Stimulated activated naive CD4-positive, alpha-beta T cell treated with Interleukin-2 at 50 U/mL for 16 hours (primary cell): ENCODE measurements at places on chromosomes 2 and 18.

GRCh38 chr2:191218292-191218898, 26.8 kb upstream of the MYO1B start:
- no peak for DNase-seq

DNA sequence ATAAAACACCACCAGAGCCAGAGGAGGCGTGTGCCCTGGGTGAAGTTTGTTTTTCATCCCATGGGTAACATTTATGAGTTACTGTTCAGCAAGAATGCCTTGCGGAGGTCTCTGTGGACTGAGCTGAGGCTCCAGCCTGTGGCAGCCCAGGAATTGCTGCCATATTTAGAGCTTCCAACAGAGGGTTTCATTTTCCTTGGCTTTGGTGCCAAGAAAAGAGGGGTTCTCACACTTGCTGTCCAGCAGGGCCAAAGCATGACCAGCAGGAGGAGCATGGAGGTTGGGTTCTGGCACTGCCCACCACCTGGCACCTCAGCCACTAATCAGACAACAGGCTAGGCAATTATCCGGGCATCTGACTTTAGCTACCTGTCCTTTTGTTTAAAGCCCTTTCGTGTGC, 36.7 kb downstream of the EPAS1 start:
- no peak for DNase-seq

- DNase-seq, result no peak
These were observed 24.6 kb upstream of the INO80C start for GRCh38 chr18:35522130-35522959.

- DNase-seq, result no peak
These were observed 205.8 kb downstream of the LDLRAD4 start for GRCh38 chr18:13424363-13424762.

GRCh38 chr18:60981682-60982328, 351.4 kb upstream of the CDH20 start:
- DNase-seq, result no peak

DNA sequence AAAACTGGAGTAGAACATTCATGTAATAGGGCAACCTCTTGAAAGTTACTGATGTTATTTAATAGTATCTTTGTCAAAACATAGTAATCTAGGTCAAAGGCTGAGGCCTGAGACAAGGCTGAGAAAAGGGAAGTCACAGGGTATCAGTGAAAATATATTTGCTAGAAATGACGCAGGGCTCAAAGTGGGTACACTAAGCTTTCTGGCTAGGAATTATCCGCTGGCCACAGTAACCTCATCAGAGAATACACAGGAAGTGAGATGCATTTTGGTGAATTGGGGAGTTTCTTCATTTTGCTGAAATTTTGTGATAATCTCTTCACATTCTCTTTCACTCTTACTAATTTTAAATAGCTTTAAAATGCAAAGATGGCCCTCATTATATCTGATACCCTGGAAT, 206.8 kb downstream of the OTX1 start:
- no peak for DNase-seq

DNA sequence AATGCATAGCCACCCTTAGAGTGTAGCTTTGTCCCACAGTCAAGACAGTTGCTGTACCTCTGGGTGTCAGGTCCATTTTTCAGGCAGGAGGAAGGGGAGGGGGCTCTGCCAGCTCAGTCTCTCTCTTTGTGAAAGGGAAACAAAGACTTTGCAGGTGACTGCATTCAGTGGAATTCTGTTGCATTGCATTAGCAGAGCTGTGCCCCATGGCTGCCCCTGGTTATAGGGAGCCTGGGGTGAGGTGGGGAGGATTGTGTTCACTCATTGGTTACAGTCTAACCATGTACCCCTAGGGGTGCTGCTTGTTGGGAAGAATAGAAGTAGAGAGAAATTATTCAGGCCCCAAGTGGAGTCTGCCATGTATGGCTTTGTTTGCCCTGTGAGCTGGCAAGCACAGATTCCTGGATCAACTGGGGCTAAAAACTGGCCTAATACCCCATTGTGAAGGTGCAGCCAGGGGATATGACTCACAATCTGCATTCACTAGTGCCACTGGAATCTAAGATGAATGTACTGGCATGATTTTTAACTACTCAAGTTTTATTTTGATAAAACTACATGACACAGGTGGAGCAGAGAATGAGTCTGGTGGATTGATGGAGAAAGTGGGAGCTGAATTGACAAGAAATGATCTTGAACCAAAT, 118.4 kb downstream of the SH3BP4 start:
- DNase-seq, result no peak

DNA sequence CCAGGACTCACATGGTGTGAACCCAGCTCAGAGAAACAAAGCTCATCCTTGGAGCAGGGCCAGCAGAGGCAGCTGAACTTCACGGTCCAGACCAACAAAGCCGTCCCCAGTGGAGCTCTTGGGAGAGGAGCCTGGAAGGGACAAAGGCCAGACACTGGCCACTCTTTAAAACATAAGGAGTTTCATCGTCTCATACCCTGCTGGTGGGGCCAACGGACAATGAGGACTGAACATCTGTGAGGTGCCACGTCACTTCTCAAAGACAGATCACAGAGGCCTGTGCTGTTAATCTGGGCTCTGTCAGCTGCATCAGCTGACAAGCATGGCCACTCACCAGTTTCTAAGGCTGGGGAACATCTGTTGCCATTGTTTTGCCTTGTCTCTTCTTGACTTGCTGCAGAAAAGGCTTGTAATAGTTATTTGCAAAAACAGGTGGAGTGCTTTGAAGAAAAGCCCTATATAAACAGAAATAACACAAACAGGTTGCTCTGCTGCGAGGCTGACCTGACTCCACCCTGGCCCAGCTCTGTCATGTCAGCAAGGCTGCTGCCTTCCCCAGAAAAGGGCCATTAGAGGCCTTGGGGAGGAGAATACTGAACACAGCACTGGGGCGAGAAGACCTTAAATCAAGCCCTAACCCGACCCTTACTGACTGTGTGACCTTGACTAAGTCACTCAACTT, 68.1 kb upstream of the DAPL1 start:
- DNase-seq, result no peak

- DNase-seq, result no peak
These were observed 157.8 kb downstream of the BABAM2 start for GRCh38 chr2:28048341-28048740.

DNA sequence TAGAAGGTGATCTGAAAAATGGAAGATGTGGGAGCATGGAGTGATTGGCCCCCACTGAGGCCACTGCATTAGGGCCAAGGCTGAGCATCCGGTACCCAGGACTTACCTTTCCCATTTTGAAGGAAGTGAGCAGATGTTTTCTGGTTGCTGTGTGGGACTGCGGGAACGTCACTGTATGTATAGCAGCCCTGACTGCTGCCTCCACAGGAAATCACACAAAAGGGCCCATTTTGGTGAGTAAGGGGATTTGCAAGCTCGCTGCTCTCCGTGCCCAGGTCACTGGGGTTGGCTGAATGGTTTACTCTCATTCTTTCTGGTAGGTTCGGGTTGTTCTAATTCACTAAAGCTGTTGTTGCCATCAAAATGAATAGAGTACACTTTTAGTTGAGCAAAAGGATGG, at the start of gene CRYGB:
Gene CRYGB, minus strand, starts transcription at position 153 of the 400 bp plus-strand sequence. Its CDS starts 38 bp downstream, at position 115.
- DNase-seq, result no peak

- DNase-seq, result no peak
These were observed 182.7 kb upstream of the SALL3 start for GRCh38 chr18:78796693-78797455.

DNA sequence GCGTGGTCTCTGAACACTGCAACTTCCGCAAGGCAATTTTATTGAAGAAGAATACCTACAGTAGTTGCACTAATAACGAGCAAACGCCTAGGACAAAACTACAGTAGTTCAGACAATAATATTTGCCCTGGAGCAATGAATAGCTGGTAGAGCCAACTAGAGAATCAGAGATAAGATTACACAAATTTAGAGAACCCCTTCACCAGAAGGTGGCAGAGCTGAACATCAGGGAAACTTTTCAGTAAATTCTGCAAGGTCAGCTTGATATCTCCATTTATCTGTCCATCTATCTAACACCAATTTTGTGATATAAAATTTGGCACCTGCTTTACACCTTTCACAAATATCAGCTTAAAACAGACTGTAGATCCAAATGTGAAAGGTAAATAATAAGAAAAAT, 43.8 kb downstream of the CDH19 start:
- no peak for DNase-seq

DNA sequence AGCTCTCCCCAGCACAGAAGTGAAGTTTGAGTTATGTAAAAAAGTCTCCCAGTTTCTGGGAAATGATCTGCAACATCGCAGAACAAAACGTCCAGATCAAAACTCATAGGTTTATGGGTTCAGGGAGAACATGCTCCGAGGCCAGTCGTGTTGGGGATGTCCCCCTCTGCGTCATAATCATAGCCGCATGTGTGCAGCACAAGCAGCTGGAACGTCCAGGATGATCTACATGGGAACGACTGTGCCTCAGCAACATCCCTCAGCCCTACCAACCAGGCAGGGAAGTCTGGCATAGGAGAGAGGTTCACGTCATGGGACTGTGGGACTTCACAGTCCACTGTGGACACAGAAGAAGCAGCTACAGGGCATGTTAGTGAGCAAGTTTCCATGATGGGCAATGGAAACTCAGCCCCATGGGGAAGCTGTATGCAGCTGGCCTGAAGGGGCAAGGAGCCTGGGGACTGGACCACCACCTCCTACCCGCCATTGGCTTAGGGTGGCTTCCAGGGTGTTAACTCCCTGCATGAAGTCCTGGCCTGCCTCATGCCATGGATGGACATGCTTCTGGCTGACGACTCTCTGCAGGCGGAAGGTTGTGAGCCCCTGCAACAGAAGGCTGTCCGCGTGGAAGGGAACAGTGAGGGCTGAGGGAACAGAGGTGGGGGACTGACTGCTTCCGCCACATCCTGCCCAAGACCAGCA, 96.9 kb downstream of the COPS8 start:
- DNase-seq, result no peak

DNA sequence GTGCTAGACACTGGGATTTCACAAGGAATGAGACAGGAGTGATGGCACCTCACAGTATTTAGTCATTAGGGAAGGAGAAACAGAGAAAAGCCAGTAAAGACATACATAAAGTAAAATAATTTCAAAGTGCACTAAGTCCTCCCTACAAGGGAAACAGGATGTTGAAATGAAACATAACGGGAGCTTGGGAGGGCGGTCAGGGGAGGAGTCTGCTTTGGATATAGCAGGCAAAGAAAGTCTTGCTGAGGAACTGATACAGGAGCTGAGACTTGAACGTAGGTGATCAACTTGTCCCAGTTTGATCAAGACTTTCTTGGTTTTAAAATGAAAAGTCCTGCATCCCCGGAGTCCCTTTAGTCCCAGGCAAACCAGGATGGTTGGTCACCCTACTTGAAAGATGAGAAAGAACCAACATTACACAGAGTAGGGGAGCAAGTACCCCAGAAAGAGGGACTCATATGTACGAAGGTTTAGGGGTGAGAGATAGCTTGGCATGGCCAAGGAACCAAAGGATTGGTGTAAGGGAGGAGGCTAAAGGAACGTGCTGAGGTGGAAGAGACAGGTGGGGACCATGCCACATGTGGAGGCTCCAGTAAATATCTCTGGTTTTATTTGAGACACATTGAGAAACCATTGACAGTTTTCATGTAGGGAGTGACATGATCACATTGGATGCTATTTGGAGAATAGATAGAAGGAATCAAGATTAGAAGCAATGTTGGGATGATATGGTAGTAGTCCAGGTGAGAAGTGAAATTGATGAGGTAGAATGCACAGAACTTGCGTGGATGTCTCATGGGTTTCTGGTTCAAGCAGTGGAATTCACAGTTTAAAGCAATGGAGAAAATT, 28.4 kb downstream of the FBXO48 start:
- no peak for DNase-seq

GRCh38 chr2:127420039-127420864, 2.0 kb downstream of the PROC start:
- DNase-seq, result no peak

GRCh38 chr2:42974721-42975717, 182.6 kb upstream of the HAAO start:
- peak; percentile 11 for DNase-seq

GRCh38 chr2:238160206-238161129, 1.7 kb downstream of the ERFE start:
- DNase-seq, result no peak

- DNase-seq, result no peak
These were observed 703 bp downstream of the UGGT1 start for GRCh38 chr2:128091726-128092080.

- no peak for DNase-seq
These were observed 13.4 kb downstream of the CAPN14 start for GRCh38 chr2:31203916-31204315.

DNA sequence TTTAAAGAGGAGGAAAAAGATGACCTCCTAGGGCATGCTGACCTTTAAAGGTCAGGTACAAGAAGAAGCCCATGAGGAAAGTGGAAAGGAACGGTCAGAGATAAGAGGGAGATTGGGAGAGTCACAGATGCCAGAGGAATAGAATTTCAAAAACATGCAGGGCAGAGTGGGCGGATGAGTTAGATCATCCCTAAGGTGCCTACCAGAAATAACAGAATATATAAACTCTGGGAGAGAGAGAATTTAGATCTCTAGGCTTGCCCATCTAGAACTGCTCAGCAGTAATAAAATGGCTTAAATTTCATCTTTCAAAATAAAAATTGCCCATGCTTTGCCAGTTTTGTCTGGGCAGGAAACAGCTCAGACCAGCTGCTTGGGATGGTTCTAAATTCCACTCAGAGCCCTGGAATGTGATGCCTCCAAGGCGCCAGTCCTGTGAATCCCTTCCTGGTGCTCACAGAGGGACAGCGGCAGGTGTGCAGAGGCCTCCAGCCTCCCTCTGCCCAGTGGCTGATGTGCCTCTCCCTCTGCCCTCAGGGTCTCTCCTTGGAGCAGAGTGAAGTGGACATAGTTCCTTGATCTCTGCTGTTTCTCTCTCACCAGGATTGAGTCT, 130.9 kb downstream of the ANTXR1 start:
- DNase-seq, result no peak
